ENCODE measurements at places on chromosomes 1 and 21. TPM values are rescaled to one million over a fixed set of nuclear protein-coding genes. Genes with fewer than 3 reads are reported as not detected.

MR1 gene
- 6.5 TPM for total RNA-seq

ESPN gene
- 0.44 TPM for total RNA-seq

PRKAA2 gene
- total RNA-seq: 2.6 TPM

ELAPOR1 gene
- 0.61 TPM for total RNA-seq

TNFRSF9 gene
- 3.4 TPM for total RNA-seq

FNDC5 gene
- total RNA-seq: 0.54 TPM

ATP6V1G3 gene
- not detected for total RNA-seq

OR2T35 gene
- not detected for total RNA-seq

PROX1 gene
- not detected for total RNA-seq

KCNJ9 gene
- not detected for total RNA-seq

TSPAN1 gene
- total RNA-seq: 3.1 TPM

PRRX1 gene
- not detected for total RNA-seq

L1TD1 gene
- not detected for total RNA-seq

FAM72A gene
- total RNA-seq: 12.1 TPM

UBE2U gene
- not detected for total RNA-seq

ATP1B1 gene
- total RNA-seq: 230 TPM

ATG4C gene
- 4.1 TPM for total RNA-seq

SPRR2D gene
- not detected for total RNA-seq

MYOG gene
- total RNA-seq: not detected

OPTC gene
- total RNA-seq: not detected

DNASE2B gene
- total RNA-seq: not detected

GCSAML gene
- not detected for total RNA-seq

KRTAP12-2 gene
- total RNA-seq: not detected

SEC16B gene
- 0.72 TPM for total RNA-seq

FLG2 gene
- not detected for total RNA-seq

CHI3L1 gene
- not detected for total RNA-seq

AQP10 gene
- not detected for total RNA-seq

S100A7A gene
- total RNA-seq: not detected

CYP4Z1 gene
- total RNA-seq: not detected

AMY2A gene
- total RNA-seq: not detected

SERBP1 gene
- 251 TPM for total RNA-seq

NOTCH2NLA gene
- 12.2 TPM for total RNA-seq

VWA5B1 gene
- not detected for total RNA-seq

PLEKHA6 gene
- 20.3 TPM for total RNA-seq

LCE1B gene
- not detected for total RNA-seq

CD101 gene
- total RNA-seq: 0.60 TPM

AGT gene
- 0.06 TPM for total RNA-seq

GSTM1 gene
- not detected for total RNA-seq

ZYG11A gene
- total RNA-seq: 2.7 TPM

C1orf87 gene
- total RNA-seq: not detected

TRIM45 gene
- total RNA-seq: 1.7 TPM

FMOD gene
- total RNA-seq: 0.01 TPM

GPR157 gene
- 5.3 TPM for total RNA-seq

CLCNKB gene
- total RNA-seq: not detected

EPS15 gene
- total RNA-seq: 8.8 TPM

HUNK gene
- 1.3 TPM for total RNA-seq

SPATC1L gene
- not detected for total RNA-seq

RIIAD1 gene
- total RNA-seq: not detected

Data from A549 treated with CpdA at 1 μM for 4 hours (cell line).